ENCODE measurements at places on chromosomes 13 and 19.

GRCh38 chr13:31982540-31982939, 49.0 kb upstream of the FRY start:
- DNase-seq: no peak

DNA sequence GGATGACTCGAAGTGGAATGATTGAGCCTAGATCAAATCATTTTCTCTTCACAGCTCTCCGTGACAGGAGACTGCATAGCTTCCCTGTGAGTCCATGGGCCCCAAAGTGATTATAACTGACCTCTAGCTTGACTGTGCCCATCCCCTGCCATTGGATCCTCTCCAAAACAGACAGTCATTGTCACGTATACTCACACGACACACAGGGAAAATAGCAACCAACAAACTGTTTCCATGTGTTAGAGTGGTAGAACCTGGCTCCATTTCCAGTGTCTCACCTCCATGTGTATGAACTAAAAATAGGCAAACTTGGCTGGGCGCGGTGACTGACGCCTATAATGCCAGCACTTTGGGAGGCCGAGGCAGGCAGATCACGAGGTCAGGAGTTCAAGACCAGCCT, 48.8 kb upstream of the NPAS1 start:
- no peak for DNase-seq

DNA sequence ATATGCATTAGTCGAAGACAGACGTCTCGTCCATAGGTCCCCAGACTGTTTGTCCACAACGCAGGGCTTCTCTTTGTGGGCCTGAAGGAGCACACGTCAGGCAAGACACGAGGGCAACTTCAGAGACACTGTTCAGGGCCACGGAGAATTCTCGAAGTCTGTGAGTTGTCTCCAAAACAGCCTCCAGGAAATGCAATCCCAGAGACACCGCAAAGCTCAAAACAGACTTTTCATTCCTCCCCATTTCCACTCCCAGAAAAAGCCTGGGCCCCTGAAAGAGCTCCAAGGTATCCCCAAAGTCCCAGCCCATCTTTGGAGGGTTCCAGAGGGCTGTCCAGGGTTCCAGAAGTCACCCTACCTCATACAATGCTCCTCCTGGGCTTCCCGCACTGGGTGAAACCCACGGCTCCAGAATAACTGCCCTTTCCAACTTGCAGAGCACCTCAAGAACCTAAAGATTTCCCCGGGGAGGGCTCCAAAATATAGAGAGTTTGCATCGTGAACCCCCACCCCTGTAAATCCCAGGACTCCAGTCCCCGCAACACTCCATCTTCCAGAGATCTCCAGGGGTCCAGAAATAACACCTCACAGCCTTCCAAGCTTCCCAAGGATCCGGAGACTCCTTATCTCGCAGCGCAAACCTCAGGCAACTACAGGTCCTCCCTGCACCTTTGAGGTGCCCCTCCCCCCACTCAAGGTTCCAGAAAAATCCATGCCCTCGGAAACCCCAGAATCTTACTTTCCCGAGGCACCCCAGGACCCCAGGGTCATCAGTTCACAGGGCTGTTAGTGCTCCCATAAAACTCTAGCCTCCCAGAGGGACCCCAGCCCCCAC, 687 bp upstream of the FTL start:
- no peak for DNase-seq

GRCh38 chr19:43362745-43363144, 9.3 kb downstream of the CD177 start:
- no peak for DNase-seq

DNA sequence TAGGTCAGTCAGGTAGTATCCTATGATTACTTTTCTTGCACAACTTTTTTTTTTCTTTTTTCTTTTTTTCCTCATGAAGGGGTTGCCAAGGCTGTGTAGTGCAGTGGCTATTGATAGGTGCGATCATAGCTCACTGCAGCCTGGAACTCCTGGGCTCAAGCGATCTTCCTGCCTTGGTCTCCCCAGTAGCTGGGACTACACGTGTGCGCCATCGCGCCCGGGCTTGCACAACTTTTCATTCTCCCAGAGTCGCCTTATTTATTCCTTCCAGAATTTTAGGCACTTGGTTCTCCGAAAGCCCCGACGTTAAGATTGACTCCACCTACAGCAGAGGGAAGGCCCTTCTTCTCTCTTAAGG, 867 bp upstream of the ZNF613 start:
- no peak for DNase-seq

- DNase-seq: peak; percentile 52
Observed at GRCh38 chr13:28337166-28338005, 157.5 kb downstream of the FLT1 start.

DNA sequence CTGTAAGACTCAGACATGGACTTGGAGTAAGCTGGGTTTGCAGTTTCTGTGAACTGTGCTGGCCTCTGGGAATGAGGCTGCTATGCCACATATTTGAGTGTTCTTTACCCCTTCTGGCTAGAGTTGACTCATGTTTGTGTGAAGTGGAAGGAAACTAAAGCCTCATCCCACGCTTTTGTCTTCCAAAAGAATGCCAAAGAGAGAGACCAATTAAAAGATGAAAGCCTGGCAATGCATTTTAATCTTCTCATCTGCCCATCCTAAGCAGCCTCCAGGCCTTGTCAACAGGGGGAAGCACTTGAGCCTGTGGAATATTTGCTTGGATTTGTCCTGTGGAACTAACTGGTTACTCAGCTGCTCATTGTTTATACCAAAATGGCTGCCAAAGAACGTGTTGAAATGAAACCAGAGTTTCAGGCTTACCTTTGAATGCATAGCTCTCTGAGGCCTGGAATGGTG, 49.1 kb downstream of the LMO7 start:
- no peak for DNase-seq

- no peak for DNase-seq
Observed at GRCh38 chr13:110860983-110861382, 53.9 kb downstream of the ANKRD10 start.

- peak; percentile 97 for DNase-seq
Observed at GRCh38 chr13:20773194-20774080, at the start of gene EEF1AKMT1. Gene EEF1AKMT1, minus strand, starts transcription at chr13:20773961. Its CDS starts 16,363 bp downstream, at chr13:20757598.
